Cardiac muscle cell (in vitro differentiated cells and primary cell): ENCODE measurements at places on chromosomes 3 and 15.

DNA sequence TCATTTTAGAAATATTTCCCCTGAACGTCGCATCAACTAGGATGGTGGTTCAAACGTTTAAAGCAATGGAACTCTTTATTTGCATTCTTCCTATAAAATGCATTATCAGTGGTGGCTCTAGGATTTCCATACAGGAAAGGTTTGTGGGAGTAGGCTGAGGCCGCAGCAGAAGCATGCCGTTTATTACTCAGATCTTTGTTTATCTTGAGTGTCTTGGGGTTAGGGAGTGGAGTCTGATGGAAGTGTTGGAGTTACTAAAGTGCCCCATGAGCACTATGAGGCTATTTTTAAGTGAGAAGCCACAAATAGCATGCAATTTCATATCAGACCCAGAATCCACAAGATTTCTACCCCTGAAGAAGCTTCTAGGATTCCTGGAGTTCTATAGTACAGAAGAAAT is 26.2 kb downstream of the ATOSA start:
- no peaks in the 10 kb centered on the region for H3K36me3 ChIP-seq
- no peaks in the 10 kb centered on the region for H3K27me3 ChIP-seq
- H3K4me1 ChIP-seq: peaks cover 23% of the 10 kb centered on the region
- peak overlapping the region; percentile 84 for H3K27ac ChIP-seq
- DNase-seq: peak; percentile 72
- no peak overlapping the region for H3K4me3 ChIP-seq

DNA sequence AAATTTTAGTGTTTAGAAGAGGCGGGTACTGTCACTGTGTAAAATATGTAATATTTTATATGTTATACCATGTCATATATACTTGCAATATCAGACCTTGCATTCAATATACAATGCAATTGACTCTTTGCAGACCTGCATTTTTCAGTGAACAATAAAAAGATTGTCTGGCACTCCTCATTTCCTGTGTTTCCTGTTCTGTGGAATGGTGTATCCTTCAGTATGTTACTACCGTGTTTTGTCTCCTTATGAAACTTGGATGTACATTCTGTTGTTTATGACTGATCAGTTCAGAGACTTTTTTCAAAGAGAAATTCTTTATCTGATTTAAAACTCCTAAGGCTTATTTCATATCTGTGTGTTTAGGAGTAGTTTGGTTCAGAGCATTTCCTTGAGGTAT is 31.5 kb downstream of the APH1B start:
- H3K4me1 ChIP-seq: no peaks in the 10 kb centered on the region
- no peaks in the 10 kb centered on the region for H3K36me3 ChIP-seq
- no peaks in the 10 kb centered on the region for H3K27me3 ChIP-seq
- no peak overlapping the region for H3K4me3 ChIP-seq

DNA sequence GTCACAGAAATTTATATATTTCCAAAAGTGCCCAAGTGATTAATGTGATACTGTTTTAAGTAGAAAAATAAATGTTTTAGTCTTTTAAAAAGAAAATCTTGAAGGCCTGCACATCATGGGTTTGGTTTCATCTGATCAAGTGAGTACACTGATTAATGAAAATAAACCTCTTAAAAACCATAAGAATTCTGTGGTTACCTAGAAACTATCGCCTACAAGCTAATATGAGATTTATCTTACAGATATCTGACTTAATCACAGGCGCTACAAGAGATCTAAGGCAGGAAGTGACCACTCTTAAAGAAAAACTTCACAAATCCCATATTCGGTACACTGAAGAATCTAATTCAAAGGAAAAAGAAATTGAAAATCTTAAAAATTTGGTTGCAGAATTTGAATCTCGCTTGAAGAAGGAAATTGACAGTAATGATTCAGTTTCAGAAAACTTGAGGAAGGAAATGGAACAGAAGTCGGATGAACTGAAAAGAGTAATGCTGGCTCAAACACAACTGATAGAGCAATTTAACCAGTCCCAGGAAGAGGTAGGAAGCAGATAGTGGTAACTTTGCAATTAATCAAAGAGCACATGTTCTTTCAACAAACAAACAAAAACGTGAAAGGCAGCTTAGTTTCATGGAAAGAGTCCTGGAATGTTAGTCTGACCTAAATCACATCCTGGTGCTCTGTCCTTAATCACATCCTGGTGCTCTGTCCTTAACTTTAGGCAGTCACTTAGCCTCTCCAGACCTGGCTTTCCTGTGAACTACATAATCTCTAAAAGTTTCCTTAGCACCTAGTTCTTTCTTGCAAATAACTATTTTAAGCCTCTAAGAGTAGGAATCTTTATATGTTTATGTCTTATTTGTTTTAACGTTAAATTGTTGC is 131.8 kb downstream of the CCNL1 start:
- H3K36me3 ChIP-seq: no peaks in the 10 kb centered on the region
- DNase-seq: no peak
- H3K4me1 ChIP-seq: no peaks in the 10 kb centered on the region

GRCh38 chr15:77808075-77808474 is 175.4 kb upstream of the LINGO1 start:
- no peak for DNase-seq
- H3K27ac ChIP-seq: no peak overlapping the region
- no peak overlapping the region for H3K4me3 ChIP-seq
- H3K36me3 ChIP-seq: no peaks in the 10 kb centered on the region
- no peaks in the 10 kb centered on the region for H3K4me1 ChIP-seq

GRCh38 chr3:24220859-24221657 is 273.6 kb downstream of the THRB start:
- H3K27ac ChIP-seq: no peak overlapping the region
- no peak overlapping the region for H3K4me3 ChIP-seq
- H3K27me3 ChIP-seq: no peaks in the 10 kb centered on the region
- peaks cover 9% of the 10 kb centered on the region for H3K4me1 ChIP-seq

DNA sequence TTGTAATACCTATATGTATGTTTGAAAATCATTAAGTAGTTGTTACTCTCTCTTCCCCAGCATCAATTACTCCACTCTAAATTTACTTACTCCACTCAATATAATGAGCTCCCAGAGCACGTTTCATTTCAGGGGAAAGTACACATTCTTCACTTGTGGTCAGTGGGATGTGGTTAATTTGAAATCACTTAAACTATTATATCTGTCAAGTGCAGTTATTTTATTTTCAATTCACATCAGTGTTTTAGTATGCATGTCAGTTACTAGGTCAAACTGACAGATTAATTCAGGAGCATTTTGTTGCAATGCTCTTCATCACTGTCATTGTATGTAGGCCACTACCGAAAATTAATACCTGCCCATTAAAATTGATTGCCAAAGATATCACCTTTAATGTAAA is 376.1 kb downstream of the ZIC4 start:
- H3K36me3 ChIP-seq: no peaks in the 10 kb centered on the region
- no peaks in the 10 kb centered on the region for H3K27me3 ChIP-seq
- H3K4me1 ChIP-seq: no peaks in the 10 kb centered on the region
- DNase-seq: no peak
- H3K27ac ChIP-seq: no peak overlapping the region
- H3K4me3 ChIP-seq: no peak overlapping the region

DNA sequence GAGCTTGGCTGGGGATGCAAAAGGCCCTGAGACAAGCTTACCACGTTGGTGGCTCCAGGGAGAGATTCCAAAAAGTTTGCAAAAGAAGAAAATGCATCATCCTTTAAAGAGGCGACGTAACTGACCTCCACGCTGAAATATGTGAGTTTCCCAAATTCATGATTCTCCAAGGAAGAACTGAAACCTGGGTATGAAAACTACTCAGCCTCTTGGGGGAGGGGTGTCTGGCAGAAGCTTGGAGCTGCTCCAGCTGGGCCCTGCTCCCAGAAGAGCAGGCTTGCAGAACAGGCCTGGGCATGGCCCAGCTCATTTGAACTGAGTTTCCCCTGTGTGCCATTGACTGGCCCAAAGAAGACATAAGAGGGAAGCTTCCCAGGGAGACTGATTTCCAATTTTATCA is 20.5 kb downstream of the CPN2 start:
- H3K27ac ChIP-seq: no peak overlapping the region
- no peak overlapping the region for H3K4me3 ChIP-seq
- H3K27me3 ChIP-seq: peaks cover 7% of the 10 kb centered on the region
- DNase-seq: no peak
- H3K36me3 ChIP-seq: no peaks in the 10 kb centered on the region
- H3K4me1 ChIP-seq: peaks cover 4% of the 10 kb centered on the region

DNA sequence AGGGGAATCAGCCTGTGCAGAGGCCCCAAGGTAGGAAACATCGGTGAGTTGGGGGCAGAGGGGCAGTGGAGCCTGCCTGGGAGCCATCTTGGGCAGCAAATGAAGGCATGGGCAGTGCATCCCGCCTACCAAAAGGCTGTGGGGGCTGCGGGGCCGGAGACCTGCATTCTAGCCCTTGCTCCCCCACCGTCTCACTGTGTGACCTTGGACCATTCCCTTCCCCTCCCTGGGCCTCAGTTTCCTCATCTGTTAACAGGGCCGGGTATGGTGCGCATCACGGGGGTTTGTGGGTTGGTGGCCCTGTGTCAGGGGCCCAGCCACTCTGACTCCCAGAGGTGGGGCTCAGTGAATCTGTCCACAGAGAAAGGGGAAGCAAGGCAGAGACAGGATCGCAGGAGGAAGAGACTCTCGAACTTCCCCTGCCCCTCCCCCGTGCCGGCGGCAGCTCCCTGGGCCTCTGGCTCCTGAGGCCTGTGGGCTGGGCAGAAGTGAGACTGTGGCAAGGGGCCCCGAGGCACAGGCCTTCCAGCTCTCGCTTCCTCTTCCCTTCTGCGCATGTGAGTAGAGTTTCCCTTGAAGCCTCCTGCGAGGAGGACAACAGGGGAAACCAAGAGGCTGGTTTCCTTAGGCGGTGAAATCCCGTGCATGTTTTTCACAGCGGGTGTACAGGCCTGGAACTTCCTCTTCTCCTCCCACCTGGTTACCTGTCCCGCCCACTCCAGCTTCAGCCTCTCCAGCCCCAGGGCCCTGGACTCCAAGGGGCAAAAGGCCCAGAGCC is 42.9 kb downstream of the IDH2 start:
- H3K4me3 ChIP-seq: no peak overlapping the region
- peak overlapping the region; percentile 56 for H3K27ac ChIP-seq
- no peaks in the 10 kb centered on the region for H3K27me3 ChIP-seq

GRCh38 chr15:77909182-77909940 is 168.2 kb downstream of the TBC1D2B start:
- H3K4me1 ChIP-seq: no peaks in the 10 kb centered on the region
- H3K4me3 ChIP-seq: no peak overlapping the region
- H3K36me3 ChIP-seq: no peaks in the 10 kb centered on the region
- H3K27me3 ChIP-seq: no peaks in the 10 kb centered on the region

DNA sequence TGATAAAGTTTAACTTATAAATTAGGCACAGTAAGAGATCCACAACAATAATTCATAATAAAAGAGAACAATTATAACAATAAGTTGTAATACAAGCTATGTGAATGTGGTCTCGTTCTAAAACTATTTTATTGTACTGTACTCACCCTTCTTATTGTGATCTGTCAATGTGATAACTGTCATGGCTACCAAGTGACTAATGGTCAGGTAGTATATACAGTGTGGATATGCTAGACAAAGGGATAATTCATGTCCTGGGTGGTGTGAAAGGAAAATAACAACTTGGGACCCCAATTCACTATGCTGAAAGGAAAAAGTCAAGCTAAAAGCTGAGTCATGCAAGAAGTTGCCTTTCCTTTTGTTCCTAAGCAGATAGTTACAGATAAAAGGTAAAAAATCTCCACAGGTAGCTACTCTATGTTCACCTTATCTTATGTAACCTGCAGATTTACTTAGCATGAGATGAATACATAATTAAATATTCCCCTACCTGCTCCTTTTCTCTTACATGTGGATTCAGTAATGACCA is 10.7 kb upstream of the CYP8B1 start:
- no peaks in the 10 kb centered on the region for H3K4me1 ChIP-seq
- H3K27me3 ChIP-seq: no peaks in the 10 kb centered on the region
- H3K27ac ChIP-seq: no peak overlapping the region
- H3K36me3 ChIP-seq: no peaks in the 10 kb centered on the region
- DNase-seq: no peak

- no peak for DNase-seq
- no peak overlapping the region for H3K27ac ChIP-seq
- H3K27me3 ChIP-seq: no peaks in the 10 kb centered on the region
- no peaks in the 10 kb centered on the region for H3K36me3 ChIP-seq
- H3K4me3 ChIP-seq: no peak overlapping the region
Observed at GRCh38 chr3:197366301-197367044, 68.1 kb upstream of the DLG1 start.

DNA sequence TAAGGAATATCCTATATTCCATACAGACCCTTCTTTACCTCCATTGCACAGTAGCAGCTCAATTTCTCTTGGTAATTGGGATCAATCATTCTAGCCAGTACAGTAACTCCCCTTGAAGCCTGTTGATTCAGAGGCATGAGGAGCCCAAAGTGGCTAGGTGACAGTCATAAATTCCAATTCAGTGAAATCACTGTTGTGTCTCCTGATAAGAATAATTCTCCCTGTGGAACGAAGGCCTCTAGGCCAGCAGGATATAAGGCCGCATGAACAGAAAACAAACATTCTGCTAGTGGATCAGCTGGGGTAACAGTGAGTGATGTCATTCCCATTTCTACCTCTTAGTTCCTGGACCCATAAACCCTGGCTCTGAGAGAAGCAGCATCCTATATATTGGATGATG is 696.3 kb downstream of the NR2F2 start:
- H3K27ac ChIP-seq: no peak overlapping the region
- H3K27me3 ChIP-seq: no peaks in the 10 kb centered on the region
- H3K36me3 ChIP-seq: no peaks in the 10 kb centered on the region
- DNase-seq: no peak
- H3K4me3 ChIP-seq: no peak overlapping the region

DNA sequence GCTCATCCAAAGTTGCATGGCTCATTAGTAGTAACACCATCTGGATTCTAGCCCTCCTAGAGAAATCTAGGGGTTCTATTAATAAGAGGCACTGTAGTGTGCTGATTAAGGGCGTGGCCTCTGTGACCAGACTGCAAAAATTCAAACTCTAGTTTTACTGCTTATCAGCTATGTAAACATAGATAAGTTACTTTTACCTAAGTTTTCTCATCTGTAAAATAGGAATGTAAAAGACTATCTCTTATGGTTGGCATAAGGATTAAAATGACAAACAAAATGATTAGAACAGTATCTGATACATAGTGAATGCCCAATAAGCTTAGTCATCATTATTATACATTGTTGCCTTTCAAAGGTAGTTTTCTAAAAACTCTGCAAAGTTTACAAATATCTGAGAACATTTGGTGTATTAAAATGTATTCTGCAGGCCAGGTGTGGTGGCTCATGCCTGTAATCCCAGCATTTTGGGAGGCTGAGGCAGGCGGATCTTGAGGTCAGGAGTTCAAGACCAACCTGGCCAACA is 4.5 kb downstream of the PTX3 start:
- H3K4me1 ChIP-seq: no peaks in the 10 kb centered on the region
- H3K36me3 ChIP-seq: no peaks in the 10 kb centered on the region
- no peak for DNase-seq
- peaks cover 27% of the 10 kb centered on the region for H3K27me3 ChIP-seq
